Fibroblast of villous mesenchyme (primary cell): ENCODE measurements at places on chromosomes 6 and 20. TPM values are rescaled to one million over a fixed set of nuclear protein-coding genes. Genes with fewer than 3 reads are reported as not detected.

The PROCR gene
- total RNA-seq: 22.9 and 30.9 TPM in 2 replicates

The PLA2G7 gene
- not detected in 2 replicates for total RNA-seq

The KPNA5 gene
- 6.1 and 7.8 TPM in 2 replicates for total RNA-seq

The ATP9A gene
- 6.9 and 9.3 TPM in 2 replicates for total RNA-seq

The RAET1L gene
- not detected in 2 replicates for total RNA-seq

The WFDC10B gene
- total RNA-seq: not detected in 2 replicates
